EH (cell line): ENCODE measurements at places on chromosomes 13 and 19.

DNA sequence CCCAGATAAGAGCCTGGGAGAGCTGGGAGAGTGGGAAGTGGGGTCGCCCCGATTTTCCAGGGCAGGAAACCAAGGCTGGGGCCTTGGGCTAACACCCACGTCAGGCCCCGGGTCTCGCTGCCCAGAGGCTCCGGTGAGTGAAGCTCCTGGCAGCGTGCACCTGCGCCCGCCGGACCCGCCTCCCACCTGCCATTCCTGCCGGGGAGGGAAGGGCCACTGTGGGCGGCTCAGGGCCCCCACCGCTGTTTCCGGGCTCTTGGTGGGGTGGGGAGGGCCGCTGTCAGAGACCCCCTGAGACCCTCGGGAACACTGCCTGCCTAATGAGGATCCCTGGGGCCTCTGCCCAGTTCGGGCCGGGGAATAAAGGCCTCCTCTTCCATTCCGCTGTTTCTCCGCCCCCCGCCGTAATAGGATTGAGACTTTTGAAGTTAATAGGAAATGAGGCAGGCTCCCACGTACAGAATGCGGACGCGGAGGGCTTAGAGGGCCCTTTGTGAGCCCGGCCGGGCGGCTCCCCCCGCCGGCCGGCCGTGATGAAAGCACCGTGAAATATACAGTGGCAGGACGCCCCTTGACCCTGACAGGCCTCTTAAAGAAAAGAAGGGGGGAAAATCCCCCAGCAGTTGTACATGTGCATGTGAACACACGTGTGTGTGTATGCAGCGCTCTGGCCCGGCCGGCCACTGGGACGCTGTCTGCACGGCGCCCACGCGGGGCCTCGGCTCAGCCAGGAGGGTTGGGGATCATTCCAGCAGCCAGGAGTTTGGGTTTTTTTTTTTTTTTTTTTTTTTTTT, 33.2 kb downstream of the EFNA2 start:
- no peak for DNase-seq

DNA sequence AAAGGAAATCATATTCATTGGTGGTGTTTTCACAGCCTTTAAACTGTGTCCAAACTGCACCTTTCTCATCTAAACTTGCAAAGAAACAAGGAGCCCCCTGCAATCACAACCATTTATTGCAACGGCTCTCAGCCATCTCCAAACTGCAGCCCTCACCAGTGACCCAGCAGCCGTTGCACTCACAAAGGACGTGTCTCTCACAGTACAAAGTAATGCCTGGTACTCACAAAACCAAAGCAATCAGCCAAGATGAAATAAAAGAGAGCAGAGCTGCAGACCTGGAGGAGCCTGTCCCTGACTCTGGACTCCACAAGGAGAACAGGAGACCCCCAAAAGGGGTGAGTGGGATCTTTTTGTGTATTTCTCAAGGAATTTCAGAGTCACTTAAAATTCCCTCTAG, 20.2 kb upstream of the CEACAM21 start:
- no peak for DNase-seq

DNA sequence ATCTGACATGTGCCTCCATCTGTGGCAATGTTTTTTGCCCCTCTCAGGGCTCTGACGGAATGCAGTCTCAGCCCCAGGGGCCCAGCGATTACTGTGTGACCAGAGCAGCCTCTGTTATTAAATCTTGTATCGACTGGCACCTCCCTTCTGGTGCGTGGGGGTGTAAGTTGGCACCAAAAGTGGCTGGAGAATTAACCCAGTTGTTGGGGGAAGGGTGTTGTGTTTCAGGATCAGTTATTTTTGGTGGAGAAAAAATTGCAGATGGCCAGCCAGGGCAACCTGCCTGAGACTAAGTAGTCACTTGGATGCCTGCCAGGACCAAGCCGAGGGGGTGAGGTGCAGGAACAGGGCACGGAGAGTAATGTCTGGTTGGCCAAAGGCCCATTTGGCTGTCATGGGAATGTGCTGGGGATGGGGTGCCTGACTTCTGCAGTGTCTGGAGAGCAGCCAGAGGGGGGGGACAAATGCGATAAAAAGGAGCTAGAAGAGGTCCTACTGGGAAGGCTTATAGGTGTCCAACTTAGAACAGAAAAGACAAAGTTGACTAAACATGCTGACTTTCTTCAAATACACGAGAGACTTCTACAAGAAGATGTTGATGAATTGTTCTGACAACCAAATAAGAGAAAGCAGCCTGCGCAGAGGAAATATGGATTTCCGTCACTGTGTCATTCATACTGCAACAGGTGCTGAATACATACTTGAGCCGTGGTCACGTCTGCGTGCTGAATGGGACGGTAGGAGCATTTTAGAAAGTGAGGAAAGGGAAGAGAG, 69.8 kb downstream of the SIAH3 start:
- DNase-seq: peak; percentile 21

GRCh38 chr13:44622261-44622660, 46.1 kb upstream of the TSC22D1 start:
- DNase-seq: peak; percentile 13

- DNase-seq: no peak
These were observed 435.2 kb upstream of the ZNF507 start for GRCh38 chr19:31910224-31910623.

GRCh38 chr13:21522130-21522529, 63.0 kb upstream of the ZDHHC20 start:
- DNase-seq: no peak

DNA sequence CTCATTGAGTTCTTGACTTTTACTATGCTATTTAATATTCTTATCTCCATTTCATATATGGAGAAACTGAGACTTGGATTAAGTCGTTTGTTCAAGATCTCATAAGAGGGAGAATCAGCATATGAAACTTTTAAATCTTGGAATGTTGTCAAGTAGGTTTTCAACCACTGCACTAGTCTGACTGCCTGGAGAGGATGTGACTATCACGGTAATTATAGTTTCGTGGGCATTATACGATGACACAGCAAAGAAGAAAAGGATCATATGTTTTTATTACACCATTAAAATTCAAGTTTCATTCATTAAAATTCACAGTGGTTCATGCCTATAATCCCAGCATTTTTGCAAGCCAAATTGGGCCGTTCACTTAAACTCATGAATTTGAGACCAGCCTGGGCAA, 555.2 kb downstream of the SLITRK1 start:
- DNase-seq: peak; percentile 27

GRCh38 chr13:47708386-47708785, 292.7 kb downstream of the SUCLA2 start:
- peak; percentile 70 for DNase-seq
